ENCODE measurements at places on chromosomes 3 and 15.

GRCh38 chr15:57820119-57820518 lies 113.6 kb downstream of the POLR2M start:
- DNase-seq, result no peak

DNA sequence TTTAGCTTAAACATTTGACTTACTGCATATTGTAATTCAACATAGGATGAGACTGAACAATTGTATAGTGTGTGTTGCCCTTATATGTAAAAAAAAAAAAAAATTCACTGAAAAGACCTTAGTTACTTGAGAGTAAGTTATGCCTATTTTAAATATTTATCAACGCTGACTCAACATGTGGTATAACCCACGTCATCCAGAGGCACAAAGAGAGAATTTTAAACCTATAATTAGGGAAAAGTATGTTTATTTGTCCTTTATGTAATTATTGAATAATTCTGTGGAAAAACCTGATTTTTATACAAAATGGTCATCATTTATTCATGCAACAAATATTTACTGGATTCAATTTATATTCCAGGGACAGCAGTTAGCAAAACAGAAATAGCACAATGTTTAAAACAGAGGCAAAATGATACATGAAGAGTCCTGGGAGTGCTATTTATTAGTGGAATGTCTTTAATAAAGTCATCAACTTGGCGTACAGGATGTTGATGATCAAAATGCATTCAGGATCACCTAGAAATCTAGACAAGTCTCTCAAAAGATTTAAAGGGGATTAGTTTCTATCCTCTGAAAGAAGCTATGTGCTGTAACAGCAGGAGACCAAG lies 223.7 kb downstream of the PCCB start:
- DNase-seq, result no peak

DNA sequence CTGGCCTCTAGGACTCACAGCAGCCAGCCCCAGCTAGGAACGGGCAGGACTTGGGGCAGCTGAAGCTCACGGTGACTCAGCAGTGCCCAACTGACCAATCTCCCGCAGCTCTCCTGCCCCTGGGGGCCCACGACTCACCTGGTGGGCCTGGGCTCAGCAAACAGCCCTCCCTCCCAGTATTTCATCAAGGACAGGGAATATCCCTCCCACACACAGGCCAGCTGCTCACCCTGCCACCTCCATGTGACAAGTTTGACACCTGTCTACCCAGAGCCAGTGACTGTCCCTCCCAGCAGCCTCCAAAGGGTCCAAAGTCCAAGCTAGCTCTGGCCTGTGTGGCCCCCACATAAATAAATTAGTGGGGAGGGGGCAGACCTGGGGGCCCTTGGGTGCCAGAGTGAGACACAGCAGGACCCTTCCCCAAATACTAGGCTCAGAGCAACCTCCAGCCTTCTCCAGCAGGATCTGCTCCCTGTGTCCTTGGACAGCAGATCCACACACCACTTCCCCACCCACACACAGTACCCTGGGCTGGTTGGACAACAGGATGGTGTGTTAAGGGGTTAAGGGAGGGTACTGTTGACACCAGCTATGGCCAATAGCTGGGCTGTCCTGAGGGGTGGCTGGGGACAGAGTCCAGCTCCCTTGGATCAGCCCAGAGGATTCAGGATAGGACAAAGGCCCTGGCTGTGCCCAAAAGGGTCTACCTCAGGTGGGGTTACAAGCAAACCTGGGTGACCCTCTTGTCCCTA lies 4.3 kb downstream of the GNAT1 start:
- no peak for DNase-seq

DNA sequence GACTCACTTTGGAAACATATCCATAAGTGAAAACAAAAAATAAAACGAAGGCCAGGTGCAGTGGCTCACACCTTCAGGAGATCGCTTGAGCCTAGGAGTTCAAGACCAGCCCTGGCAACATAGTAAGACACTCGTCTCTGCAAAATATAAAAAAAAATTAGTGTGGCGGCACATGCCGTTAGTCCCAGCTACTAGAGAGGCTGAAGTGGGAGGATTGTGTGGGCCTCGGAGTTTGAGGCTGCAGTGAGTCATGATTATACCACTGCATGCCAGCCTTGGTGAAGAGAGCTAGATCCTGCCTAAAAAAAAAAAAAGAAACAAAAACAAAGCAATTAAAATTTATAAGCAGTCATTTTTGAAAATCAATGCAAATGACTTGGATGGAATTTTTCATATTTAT lies 54.7 kb upstream of the NANOGP8 start:
- DNase-seq, result no peak

GRCh38 chr3:112476346-112476745 lies 22.9 kb downstream of the BTLA start:
- no peak for DNase-seq

GRCh38 chr3:157354254-157354653 lies 82.4 kb upstream of the PTX3 start:
- DNase-seq, result no peak

DNA sequence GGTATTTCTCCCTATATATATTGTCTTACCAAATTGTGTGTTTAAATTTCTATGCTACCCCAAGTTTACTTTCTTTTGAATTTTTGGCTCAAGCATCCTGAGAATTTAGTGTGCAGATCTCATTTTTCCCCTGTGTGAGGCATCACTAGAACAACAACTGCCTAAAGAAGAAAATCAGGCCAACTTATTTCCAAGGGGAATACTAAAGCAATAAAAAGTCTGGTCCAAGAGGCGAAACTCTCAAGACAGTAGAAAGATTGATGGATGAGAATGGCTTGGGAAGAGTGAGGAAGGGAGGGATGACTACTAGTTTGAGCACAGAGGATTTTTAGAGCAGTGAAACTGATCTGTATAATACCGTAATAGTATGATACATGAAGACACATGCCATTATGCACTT lies 86.3 kb upstream of the CFAP20DC start:
- no peak for DNase-seq

DNA sequence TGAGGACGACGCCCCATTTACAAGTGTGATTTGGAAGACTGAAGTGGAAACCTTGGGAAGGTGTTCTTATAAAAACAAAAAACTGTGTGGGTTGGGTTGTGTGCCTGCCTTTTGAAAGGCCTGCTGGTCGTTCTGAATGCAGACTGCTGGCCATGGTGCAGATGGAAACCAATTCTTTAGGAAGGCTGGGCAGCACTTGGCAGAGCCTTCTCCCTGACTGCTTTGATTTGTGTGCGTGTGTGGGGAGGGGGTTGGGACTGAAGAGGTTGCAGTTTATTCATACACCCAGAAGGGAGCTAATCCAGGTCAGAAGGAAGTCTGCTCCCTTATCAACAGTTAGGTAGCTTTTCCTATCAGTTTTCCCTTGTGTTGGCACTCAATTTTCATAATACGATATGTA lies 288.7 kb downstream of the SOX2 start:
- no peak for DNase-seq

- DNase-seq, result no peak
Observed at GRCh38 chr15:78350058-78350457, 9.9 kb downstream of the CRABP1 start.

- no peak for DNase-seq
Observed at GRCh38 chr3:94405258-94406035, 342.6 kb downstream of the NSUN3 start.

DNA sequence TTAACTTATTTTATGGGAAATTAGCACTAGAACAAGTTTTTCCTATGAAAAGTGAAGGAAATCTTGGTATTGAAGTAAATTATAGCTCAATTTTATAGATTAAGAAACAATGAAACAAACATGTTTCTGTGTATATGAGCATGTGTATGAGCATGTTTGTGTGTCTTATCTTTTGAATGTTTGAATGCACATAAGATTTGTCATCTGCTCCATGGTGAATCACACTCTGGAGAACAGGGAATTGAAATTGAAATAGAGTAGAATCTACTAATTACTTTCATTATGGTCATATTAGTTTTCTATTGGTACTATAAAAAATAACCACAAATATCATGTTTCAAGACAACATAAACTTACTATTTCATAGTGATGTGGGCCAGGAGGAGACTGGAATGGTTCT lies 646.6 kb downstream of the OTOL1 start:
- no peak for DNase-seq

- no peak for DNase-seq
Observed at GRCh38 chr3:47042231-47042791, 62.8 kb downstream of the NBEAL2 start.

- no peak for DNase-seq
Observed at GRCh38 chr3:23002836-23003732, 200.0 kb upstream of the UBE2E2 start.

DNA sequence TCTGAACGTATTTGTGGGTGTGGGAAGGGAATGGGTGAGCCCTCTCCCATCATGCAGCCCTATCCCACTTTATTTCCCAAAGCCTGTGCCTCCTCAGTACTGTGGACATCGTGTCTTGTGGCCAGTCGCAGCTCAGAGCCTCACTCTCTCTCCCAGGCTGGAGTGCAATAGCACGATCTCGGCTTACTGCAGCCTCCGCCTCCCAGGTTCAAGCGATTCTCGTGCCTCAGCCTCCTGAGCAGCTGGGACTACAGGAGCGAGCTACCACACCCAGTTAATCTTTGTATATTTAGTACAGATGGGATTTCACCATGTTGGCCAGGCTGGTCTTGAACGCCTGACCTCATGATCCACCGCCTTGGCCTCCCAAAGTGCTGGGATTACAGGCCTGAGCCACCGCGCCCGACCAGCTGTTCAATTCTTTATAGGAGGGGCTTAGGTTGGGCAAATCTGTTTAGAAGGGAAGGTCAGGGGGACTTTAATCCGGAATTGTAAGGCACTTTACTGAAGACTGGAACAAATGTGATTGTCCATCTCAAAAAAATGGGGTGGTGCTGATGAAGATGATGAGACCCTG lies 42.7 kb upstream of the BDH1 start:
- no peak for DNase-seq

DNA sequence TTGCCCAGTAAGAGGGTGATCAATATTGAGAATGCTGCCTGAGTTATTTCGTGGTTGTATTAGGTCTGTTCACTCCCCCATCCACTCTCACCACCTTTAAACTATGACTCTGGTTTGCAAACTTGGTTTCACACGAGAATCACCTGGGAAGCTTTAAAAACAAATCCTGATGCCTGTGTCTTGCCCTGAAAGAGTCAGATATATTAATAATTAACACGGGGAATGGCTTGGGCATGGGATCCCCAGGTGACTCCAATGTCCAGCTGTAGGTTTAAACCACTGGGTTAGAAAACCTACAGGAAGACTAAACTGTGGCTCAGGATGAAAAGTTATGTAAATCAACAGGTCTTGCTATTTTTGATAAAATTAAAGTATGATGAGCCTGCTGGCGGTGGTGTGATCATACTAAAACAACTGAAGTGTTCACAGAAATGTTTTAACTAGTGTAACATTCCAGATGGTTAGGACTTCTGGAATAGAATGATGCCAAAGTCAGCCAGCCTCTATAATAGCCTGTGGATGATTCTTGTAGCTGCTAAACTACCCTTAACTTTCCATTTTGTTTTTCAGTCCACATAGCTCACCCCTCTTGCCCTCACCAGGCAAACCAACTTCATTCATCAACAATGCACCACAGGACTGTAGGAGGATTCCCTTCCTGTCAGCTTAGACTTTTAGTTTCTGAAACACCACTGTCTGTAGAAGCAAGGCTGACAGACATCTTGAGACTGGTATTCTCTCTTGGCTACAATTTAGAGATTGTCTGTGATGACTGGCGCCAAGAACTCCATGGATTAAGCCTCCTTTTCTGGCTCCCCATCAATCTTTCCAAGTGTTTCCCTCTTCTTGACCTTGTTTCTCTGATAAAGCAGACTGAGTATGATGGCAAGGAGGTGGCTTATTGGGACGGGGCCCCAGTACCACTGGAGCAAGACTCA lies 119.1 kb upstream of the ADAMTS9 start:
- no peak for DNase-seq

GRCh38 chr3:100080573-100080972 lies 33.7 kb downstream of the FILIP1L start:
- no peak for DNase-seq
